ENCODE measurements at places on chromosomes 16 and 17.

DNA sequence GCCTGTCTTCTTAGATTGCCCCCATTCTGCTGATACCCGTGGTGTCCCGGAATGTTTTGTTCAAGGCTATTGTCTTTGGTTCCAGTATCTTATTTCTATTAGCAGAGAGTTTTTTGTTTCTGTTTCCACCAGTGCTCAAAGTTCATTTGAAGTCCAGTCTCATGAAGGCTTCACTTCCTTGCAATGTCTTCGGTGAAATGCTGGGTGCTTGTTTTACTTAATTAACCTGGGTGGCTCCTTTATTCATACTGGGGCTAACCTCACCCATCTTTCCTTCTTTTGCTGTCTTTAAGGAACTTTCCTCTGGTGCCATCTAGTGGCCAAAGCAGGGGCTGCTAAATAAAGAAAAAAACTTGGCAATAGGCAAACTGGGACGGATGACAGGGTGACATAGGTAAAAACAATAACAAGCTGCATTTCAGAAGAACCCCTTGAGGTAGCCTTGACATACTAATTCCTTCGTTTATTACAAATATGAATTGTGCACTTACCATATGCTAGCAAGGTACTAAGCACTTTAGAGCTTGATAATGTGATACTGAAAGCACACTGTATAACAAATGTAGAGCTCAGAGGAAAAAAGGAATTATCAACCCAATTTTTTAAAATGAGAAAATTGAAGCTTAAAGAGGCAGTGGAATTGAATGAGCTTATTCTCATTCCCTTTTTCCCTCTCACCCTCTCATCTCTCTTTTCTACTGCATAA is 2.8 kb upstream of the SMIM36 start:
- DNase-seq: peak; percentile 69

GRCh38 chr17:78677303-78678221 is 100.4 kb upstream of the DNAH17 start:
- DNase-seq: no peak

DNA sequence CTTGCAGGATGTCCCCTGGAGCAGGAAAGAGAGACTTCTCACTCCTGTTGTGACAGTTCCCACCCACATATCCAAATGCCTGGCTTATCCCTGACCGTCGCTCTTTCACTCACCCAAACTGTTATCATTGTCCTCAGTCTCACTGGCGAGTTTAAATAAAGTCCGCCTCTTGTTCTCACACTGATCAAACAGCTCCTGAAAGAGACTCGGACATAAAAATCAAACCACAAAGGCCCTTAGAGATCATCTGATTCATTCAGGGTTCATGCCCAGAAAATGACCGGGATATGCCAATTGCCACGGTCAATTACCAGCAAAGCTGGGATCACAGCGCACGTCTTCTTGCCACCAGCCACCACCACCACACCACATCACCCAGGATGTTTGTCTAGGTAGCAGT is 19.9 kb downstream of the GGA3 start:
- DNase-seq: no peak

GRCh38 chr16:2827831-2828520 is 2.1 kb upstream of the ZG16B start:
- DNase-seq: no peak

GRCh38 chr16:29306943-29307597 is 99.4 kb downstream of the NPIPB11 start:
- no peak for DNase-seq

GRCh38 chr17:48215583-48216139 is 108.1 kb downstream of the SNX11 start:
- no peak for DNase-seq

DNA sequence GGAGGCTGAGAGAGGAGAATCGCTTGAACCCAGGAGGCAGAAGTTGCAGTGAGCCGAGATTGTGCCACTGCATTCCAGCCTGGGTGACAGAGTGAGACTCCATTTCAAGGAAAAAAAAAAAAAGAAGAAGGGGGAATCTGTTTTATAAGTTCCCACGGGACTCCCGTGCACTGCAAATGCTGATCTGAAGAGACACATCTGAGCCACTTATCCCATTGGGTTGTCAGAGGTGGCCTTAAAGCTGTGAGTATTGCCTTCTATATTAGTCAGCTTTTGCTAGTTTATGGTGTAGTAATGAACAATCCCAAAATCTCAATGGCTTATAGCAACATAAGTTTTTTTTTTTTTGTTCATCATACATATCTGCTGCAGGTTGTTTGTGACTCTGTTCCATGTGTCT is 82.8 kb downstream of the MRM1 start:
- DNase-seq: no peak

GRCh38 chr16:79186196-79186595 is 414.3 kb downstream of the MAF start:
- DNase-seq: no peak

DNA sequence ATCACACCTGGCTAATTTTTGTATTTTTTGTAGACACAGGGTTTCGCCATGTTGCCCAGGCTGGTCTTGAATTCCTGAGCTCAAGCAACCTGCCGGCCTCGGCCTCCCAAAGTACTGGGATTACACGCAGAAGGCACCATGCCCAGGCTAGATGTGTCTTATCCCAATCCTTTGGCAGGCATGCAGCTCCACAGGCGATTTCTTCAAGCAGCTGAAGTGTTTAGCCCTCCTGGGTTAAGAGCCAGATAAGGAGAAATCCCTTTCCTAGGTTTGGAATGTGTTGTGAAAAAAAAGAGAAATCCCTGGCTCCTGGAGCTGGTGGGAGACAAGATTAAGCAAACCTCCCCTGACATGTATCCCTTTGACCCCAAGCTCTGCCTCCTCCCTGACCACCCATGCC is 2.1 kb upstream of the NHERF1 start:
- no peak for DNase-seq

DNA sequence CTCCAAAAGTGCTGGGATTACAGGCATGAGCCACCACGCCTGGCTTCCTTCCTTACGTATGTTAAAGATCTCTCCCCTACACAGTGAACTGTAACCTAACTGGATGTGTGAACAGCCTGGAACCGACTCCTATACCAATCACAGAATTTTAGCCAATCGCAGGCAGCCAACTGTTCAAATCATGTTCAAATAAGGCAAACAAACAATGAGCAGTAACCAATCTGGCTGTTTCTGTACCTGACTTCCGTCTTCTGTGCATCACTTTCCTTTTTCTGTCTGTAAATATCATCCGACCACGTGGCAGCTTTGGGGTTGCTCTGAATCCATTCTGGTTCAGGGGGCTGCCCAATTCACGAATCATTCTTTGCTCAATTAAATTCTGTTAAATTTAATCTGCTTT is 27.5 kb downstream of the TEKT5 start:
- no peak for DNase-seq

DNA sequence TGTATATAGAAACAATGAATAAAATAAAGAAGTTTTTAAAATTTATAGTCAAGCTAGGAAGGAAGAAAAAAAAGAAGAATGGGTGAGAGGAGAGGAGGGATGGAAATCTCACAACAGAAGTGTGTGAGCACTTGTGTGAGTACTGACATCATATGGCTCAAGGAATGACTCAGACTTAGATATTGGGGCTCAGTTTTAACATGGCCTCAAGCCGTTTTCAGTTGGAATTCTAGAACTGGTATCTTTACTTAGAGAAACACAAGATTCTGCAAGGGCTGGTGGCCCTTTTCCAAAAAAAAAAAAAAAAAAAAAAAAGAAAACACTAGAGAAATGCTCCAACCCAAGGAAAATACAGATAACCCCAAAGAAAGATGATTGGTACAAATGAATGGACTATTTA is 55.1 kb downstream of the STXBP4 start:
- no peak for DNase-seq

- no peak for DNase-seq
Observed at GRCh38 chr17:67837965-67838364, 12.7 kb downstream of the BPTF start.

DNA sequence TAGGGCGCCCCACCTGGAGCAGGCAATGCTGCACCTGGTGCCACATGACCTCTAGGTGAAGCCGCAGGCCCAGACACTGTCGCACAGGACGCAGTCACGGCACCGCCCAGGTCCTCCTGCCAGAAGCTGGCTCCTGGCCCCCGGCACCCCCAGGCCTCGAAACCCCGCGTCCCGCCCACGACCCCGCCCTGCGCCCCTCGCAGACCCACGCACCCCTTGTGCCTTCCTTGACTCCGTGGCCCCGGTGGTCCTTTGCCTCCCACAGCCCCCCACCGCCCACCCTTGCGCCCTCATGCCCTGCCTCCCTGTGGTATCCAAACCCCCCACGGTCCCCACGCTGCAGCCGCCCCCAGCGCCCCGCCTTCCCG is 6.3 kb upstream of the C1QTNF8 start:
- DNase-seq: no peak

GRCh38 chr17:2684549-2684948 is 27.0 kb downstream of the CLUH start:
- no peak for DNase-seq

DNA sequence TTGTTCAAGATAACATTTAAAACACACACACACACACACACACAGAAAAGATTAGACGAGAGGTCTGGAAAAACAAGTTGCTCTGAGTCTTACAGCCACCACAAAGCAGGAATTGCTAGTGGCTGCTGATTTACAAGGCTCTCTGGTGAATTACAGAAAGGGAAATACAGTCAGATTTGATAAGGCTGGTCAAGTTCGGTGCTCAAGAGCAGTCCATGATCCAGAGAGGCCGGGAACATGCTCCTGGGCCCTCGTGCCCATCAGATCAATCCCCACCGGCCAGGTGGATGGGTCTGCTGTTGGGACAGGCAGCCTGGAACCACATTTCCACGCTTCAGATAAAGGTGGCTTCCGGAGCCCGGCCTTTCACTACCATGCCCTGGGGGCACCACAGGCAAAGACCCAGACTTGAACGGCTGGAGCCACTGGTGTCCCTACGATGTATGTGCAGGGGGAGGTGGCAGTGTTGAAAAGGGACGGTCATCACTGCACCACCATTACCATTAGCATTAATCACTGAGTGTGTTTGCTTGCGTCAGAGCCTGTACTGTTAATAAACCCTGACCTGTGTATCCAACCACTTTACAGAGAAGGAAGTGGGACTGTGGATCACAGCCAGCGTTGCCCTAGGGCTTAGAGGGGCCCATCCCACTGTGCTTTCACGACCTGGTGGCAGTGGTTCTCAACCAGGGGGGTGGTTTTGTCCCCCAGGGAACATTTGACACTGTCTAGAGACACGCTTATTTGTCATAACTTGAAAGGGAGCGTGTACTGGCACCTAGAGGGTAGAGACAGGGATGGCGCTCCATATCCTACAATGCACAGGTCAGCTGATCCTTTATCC is 95.1 kb downstream of the XYLT1 start:
- peak; percentile 64 for DNase-seq

- no peak for DNase-seq
Observed at GRCh38 chr16:53142823-53143568, 88.2 kb downstream of the CHD9 start.

DNA sequence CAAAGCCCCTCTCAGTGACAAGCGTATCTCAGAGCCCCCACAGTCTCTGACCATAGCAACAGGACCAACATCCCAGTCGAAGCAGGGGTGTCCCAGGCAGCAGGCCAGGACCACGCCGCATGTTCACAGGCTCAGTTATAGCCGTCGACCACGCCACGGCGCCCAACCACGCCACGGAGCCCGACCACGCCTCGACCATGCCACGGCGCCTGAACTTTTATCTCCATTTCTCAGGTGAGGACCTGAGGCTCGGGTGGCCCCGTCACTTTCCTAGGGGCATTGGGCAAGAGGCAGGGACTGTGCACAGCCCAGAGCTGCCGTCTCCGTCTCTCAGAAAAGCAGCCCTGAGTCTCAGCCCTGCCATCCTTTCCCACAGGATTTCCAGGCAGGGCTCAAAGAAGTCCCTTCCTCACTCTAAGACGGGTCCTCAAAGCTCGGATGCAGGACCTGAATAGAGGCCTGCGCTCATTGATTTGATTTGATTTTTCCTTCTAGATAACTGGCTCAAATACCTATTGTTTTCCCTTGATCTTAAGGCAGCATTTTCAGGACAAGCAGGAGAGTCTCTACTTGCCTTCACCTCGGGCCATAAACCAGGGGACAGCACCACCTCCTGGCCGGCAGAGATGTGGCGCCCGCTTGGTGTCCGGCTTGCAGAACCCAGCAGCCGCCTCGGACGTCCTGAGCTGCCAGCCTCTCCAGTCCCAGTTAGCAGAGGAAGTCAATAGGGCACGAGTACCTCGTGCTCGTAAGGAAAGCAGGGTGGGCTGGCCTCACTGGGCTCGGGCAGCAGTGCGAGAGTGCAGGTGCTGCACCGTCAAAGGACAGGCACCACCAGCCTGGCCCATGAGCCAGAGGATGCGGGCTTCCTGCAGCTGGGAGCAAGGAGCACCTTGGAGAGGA is 38.8 kb downstream of the C16orf95 start:
- peak; percentile 76 for DNase-seq

GRCh38 chr17:75908201-75908600 is 3.5 kb upstream of the MRPL38 start:
- no peak for DNase-seq

DNA sequence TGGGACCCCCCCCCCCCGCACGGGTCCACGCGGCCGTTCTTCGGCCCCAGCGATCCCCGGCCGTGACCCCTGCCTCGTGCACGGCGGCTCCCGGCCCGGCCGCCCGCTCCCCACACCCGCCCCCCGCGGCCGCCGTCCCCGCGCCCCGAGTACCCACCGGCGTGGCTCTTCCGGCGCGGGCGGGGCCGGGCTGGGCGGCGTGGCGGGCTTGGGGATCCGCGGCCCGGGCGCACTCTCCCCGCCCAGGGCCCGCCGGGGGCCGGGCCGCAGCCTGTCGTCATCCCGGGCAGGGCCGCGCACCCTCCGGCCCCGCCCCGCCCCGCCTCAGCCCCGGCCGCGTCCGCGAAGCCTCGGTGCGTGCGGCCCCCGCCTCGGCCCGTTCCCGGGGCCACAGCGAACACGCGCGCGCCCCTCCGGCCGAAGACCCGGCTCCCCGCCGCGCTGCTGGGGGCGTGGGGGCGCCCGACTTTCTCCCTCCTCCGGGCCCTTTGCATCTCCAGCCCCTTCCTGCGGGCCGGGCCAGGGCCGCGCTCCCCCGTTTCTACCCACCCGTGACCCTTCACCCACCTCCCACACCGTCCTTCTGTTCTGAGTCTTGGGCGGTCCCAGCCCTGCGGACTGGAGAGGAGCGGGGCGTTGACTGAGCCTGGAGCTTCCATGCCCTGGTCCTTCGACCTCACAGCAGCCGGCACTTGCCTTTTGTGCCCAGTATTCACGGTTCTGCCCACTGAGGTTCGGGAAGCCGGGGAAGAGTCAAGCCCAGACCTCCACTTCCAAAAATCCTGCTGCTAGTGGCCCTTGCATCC is 840 bp downstream of the MYO1C start:
- no peak for DNase-seq

GRCh38 chr16:11271610-11272009 is 1.8 kb downstream of the PRM3 start:
- DNase-seq: no peak

- DNase-seq: no peak
Observed at GRCh38 chr17:45086865-45087503, 25.9 kb downstream of the NMT1 start.

DNA sequence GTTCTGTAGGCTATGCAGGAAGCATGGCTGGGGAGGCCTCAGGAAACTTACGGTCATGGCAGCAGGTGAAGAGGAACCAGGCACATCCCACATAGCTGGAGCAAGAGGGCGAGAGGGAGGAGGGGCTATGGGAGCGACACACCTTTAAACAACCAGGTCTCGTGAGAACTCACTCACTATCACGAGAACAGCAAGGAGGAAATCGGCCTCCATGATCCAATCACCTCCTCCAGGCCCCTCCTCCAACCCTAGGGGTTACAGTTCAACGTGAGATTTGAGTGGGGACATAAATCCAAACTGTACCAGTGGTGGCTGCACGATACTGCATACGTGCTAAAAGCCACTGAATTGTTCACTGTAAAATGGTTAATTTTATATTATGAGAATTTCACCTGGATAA is 26.1 kb upstream of the ENPP7 start:
- no peak for DNase-seq

- peak; percentile 50 for DNase-seq
Observed at GRCh38 chr16:31568577-31569359, 41.1 kb downstream of the AHSP start.

All from hematopoietic multipotent progenitor cell (in vitro differentiated cells).